GOT3 (cell line): ENCODE measurements at places on chromosomes 16 and 17.

DNA sequence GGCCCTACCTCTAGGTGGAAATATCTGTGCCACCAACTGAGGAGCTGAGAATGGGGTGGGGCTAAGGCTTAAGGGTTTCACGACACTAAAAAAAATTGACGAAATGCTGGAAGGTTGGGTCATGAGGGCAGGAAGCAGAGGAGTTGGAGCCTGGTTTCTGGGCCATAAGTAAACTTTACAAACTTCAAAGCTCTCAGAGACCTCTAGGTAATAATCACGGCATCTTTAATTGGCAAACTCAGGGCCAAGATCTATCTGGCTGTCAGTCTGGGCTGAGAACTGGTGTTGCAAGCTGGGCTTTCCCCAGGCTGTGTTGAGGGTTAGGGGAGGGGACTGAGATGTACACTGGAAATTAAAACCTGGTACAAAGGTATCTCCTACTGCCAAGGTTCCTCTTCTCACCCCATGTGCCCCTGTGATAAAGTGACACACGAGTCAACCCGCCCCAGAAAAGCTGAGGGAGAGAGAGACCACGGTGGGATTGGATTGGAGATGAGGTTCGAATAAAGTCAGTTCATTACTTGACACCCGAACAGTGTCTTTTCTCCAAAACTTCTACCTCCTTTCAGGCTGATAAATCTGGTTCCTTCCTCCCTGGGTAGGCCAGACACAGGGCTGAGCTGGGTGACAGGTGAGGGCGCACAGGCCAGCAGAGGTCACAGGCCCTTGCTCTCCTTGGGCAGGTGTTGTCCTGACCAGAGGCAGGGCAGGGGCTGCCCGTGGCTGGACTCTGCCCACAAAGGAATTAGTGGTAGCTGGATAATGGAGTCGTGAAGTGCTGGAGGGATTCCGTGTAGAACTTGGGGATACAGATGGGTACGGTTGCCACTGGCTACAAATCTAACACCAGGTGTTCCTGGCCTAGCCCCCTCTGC is 4.0 kb upstream of the ZNF768 start:
- no peak for DNase-seq

DNA sequence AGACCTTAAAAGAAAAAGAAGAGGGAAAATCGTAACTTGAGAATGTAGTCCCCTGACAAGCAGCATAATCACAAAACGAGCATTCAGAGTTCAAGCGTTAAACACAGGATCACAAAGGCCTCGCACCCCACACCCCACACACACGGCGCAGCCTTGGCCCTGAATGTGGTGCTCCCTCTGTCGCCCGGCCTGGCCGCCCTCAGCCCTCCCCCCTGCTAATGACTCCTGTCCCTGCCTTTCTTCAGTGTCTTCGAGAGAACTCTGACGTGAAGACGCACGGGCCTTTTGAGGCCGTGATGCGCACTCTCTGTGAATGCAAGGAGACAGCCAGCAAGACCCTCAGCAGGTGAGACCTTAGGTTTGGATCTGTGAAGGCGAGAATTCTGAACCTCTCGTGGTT is 47.5 kb upstream of the ENDOV start:
- DNase-seq: no peak

DNA sequence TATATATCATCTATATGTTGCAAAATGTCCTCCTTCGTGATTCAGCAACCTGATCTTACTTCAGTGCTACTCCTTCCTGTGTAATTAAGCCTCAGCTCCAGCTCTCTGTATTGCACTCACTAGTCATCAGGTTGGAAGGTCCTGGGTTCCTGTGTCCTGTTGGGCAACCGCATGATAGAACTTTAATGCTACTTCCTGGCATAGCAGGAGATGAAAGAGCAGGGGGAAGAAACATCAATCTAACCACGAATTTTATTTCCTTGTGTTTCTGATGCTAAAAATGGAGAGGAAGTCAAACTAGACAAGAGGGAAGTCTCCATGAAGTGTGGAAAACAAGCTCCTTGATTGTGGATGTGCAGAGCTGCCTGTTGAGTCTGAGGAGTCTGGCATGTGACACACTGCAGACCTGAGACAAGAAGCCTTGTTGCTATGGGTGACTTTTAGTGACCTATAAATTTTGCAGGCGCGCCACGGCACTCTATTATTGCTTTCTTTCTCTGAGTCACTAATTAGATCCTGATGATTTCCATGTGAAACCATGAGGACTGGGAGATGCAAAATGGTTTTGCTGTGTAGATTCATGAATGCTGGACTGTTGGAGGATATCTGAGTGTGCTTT is 25.6 kb downstream of the IGSF6 start:
- DNase-seq: peak; percentile 34

GRCh38 chr17:29615048-29615385 is 7.7 kb downstream of the CORO6 start:
- DNase-seq: no peak

DNA sequence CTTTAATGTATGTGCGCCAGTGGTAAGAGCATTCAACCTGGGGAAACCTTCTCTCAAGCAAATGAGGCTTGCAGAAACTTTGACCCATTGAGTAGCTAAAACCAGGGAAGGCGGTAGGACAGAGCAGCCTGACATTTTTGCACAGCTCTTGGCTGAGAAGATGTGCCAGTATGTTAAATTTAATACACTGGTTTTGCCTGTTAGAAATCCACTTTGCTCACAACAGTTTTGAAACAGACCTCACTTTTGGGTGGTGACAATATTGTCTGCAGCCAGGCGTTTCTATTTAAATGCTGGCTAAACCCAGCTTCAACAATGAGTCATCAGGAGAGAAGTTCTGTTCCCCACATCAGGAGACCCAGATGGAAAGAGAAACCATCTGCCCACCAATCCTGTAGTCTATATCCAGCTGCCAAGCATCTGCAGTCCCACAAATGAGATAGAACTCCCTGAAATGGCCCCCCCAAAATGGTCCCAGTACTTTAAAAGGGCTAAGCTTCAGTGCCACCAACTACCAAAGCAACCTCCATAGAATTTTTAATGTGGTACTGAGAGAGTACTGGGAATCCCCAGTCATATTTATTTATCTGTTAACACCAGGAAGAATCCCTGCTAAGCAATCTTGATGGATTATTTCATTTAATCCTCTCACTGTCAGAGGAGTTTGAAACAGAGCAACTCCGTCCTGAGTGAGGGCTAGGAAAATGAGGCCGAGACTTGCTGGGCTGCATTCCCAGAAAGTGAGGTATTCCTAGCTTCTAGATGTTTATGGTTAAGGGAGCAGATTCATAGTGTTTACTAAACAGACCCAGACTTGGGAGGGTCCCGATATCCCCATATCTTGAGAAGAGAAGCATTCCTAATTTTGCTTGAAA is 29.0 kb upstream of the CLEC3A start:
- no peak for DNase-seq

DNA sequence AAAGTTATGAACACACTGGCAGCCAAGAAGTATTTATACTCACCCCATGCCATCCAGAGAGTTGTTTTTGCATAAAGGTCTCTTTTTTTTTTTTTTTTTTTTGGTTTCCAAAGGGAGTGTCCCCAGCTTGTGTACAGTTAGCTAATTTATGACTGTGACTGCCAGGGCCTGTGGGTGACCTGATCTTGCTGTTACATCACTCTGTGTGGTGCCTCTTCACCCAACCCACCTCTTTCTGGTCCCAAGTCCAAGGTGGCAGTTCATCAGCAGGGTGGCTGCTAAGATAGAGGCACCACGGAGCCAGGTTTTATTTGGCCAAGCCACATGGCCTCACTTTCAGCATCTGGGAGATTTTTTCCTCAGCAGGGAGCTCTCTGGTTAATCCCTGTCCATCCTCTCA is at the start of gene NOS2:
TSS of gene NOS2 (minus strand) at position 8 of the 400 bp plus-strand sequence. CDS start 1,720 bp downstream, outside the sequence.
- DNase-seq: no peak

- DNase-seq: no peak
Observed at GRCh38 chr17:72259922-72260321, 139.1 kb downstream of the SOX9 start.

DNA sequence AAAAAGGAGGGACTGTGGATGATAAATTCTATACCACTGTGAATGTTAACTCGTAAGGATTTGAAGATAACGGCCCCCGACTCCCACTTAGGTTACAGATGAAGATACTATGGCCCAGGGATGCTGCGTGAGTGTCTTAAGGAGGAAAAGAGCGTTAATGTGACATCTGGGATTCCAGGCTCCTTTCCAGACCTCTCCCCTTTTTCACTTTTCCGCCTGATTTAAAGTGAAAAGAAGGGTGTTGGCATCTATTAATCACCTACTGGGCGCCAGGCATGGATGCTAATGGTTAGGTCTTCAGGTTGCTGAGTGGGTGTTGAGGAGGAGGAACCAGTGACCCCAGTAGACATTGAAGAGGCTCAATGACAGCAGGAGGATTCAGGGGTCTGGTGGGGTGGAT is 117.8 kb downstream of the RBFOX1 start:
- no peak for DNase-seq

DNA sequence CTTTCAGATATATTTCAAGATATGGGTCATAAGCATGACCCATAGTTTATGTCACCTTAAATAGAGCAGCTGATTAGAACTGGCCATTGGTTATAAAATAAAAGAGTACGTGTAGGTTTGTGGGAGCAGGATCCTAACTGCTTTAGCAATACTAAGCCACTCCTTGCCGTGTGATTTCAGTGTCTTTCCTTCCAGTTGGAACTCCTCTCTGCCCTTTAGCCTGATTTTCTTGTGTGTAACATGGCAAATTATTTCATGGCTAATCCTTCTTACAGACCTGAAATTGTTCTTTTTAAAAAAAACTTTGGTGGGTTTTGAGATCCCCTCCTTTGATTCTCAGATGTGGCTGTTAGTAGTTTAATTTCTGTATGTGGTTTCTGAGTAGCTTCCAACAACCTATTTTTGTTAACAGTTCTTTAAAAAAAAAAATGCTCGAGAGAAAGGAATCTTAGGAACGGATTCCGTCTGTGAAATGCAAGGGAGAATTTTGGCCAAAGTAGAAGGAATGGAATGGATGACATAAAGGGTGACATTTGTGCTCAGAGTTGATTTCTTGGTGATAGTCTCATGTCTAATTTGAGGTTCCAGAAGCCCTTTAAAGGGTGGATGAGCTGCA is 39.9 kb downstream of the DHRS7B start:
- no peak for DNase-seq

DNA sequence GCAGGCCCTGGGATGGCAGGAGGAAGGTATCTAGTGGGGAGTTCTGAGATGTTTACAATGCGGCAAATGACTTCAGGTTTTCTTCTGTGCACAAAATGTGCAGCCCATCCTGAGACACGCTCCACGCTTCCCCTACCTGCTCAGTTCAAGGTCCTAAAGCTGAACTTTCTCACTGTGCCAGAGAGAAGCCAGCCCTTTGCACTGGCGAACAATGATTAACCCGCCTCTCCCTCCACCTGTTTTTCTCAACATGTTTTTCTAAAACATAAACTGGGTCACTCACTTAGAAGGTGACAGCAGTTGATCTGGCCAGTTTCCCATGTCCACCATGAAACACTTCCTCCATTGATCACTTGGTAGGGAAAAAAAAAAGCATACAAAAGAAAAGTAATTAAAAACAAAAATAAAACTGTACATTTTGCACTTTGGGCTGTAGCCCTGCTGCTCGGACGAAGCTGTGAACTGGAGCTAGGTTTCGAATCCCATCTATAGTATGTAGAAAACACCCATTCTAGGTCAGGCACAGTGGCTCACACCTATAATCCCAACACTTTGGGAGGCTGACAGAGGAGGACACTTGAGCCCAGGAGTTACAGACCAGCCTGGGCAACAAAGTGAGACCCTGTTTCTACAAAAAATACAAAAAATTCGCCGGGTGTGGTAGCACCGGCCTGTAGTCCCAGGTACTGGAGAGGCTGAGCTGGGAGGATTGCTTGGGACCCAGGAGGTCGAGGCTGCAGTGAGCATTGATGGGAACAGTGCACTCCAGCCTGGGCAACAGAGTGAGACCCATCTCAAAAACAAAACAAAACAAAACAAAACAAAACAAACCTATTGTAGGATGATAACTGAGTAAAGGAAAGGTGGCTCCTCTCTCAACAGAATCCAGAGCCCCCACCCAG is 6.1 kb upstream of the G6PC1 start:
- no peak for DNase-seq

DNA sequence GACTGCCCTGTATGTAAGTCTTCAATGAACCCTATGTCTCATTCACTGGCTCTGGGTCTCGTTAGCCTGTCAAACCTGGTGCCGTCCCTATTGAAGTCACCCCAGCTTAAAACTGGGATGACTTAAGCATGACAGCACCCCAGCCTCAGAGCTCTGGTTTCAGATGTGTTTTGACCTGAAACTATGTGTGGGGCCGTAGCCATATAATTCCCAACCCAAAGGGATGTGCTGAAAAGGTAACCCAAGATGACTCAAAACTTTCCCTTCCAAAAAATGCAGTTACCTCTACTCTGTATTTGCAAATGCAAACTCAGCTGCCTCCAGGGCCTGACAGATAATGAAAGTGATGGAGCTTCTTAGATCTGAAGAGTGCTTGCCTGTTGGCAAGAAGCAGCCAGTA is 478.3 kb upstream of the ERCC4 start:
- DNase-seq: no peak

DNA sequence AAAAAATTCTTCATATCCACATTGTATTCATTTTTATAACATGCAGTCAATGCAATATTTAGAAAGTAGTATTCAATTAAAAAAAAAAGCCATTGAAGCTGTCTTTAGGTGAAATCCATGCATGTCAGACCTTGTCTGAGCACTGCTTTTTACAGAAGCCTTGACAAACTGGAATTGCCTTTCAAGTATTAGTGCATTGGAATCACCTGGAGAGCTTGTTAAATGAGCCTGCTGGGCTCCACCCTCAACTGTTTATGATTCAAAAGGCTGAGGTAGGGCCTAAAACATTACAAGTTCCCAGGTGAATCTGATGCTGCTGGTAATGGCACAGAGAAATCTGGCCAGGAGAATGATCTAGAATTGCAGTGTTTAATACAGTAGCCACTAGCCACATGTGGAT is 85.8 kb downstream of the HIC1 start:
- DNase-seq: no peak

DNA sequence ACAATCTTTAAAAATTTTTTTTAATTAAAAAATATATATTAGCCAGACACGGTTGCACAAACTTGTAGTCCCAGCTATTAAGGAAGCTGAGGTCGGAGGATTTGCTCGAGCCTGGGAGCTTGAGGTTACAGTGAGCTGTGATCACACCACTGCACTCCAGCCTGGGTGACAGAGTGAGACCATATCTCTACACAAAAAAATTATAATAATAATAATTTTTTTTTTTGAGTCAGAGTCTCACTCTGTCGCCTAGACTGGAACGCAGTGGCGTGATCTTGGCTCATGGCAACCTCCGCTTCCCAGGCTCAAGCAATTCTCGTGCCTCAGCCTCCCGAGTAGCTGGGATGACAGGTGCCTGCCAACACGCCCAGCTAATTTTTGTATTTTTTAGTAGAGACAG is 23.8 kb downstream of the LITAF start:
- no peak for DNase-seq

GRCh38 chr17:31907342-31907962 is 5.9 kb upstream of the UTP6 start:
- no peak for DNase-seq

DNA sequence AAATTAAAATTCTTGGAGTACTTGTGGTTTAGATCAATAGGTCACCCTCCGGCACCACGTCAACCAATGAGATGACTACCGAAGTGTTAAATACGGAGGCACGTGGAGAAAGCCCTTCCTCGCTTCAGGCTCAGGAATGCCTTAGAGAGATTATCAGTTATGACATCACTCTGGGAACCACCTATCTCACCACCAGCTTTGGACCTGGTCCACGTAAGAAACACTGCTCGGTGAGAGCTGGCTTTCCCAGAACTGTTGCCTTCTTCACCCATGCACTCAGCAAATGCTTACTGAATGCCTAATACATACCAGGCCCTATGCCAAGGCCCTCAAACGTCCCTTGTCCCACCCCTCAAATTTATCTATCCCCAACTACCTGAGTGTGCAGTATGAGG is 71.3 kb downstream of the SMG6 start:
- no peak for DNase-seq

- DNase-seq: no peak
Observed at GRCh38 chr17:32954477-32954876, 26.5 kb downstream of the TMEM98 start.
